ENCODE measurements at places on chromosomes 13 and 19.

DNA sequence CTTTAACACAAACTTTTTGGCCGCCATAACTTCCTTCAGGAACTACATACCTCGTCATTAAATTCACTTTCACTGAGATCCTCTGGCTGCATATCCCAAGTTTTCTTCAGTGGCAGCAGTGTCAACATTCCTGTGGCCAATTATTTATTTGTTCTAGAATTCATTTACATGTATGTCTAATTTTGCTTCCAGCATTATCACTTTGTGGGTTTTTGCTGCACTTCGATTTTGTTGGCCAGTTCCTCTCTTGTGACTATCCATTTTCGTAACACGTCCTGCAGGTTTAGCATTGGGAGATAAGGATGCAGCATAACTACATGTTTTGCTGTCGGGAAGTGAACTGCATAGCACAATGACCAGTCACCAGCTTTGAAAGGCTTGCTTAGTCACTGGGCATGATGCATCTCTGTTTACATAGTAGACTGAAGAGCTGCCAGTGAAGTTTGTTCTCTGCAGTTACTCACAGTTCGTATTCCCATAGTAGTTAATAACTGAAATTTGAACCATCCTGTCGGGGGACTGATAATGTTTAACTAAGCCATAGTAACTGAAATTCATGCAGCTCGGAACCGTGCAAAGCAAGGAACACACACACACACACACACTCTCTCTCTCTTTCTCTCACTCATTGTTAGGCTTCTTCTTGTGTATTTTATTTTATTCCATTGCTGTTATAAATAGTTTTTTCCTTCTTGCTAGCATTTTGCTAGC is 28.3 kb downstream of the ZNF507 start:
- H3K27me3 ChIP-seq: no peaks in the 10 kb centered on the region
- peak; percentile 97 for DNase-seq
- H3K4me3 ChIP-seq: peak overlapping the region; percentile 52
- H3K4me1 ChIP-seq: peaks cover 22% of the 10 kb centered on the region

GRCh38 chr19:4042064-4042730 is 24.5 kb downstream of the ZBTB7A start:
- no peaks in the 10 kb centered on the region for H3K27me3 ChIP-seq
- H3K4me1 ChIP-seq: no peaks in the 10 kb centered on the region
- H3K36me3 ChIP-seq: peaks cover 75% of the 10 kb centered on the region
- no peak overlapping the region for H3K27ac ChIP-seq
- no peak for DNase-seq

DNA sequence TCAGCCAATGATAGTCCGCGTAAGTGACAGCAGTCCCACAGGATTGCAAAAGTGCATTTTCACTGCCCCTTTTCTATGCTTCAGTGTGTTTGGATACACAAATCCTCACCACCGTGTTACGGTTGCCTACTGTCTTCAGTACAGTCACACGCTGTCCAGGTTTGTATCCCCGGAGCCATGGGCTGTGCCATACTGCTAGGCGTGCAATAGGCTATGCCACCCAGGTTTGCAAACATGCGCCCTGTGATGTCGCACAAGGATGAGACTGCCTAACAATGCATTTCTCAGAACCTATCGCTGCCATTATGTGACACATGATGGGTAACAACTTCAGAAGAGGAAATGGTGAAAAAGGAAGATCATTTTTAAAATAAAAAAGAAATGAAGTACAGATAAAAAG is 16.8 kb upstream of the ADPRHL1 start:
- H3K27me3 ChIP-seq: no peaks in the 10 kb centered on the region
- H3K27ac ChIP-seq: no peak overlapping the region
- peaks cover 67% of the 10 kb centered on the region for H3K36me3 ChIP-seq
- no peaks in the 10 kb centered on the region for H3K4me1 ChIP-seq

DNA sequence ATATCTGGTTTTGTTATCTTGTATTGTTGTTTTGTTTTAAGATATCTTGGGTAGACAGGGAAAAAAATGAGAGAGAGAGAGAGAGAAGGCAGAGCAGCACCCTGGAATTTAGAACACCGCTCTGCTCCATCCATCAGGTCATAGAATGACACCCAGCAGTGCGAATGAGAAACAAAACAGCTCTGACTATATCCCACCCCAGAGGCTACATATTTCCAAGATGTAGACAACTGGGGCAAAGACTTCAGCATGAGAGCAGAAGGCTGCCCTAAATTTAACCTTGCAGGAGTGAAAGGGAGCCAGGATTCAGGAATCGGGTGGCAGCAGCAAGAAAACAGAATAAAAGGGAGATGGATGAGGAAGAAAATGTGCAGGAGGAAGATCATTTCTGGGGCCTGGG is 46.5 kb downstream of the TNFSF13B start:
- peaks cover 6% of the 10 kb centered on the region for H3K4me1 ChIP-seq
- no peaks in the 10 kb centered on the region for H3K36me3 ChIP-seq
- no peak overlapping the region for H3K4me3 ChIP-seq
- no peak for DNase-seq

- H3K27ac ChIP-seq: peak overlapping the region; percentile 16
- no peaks in the 10 kb centered on the region for H3K27me3 ChIP-seq
- peaks cover 24% of the 10 kb centered on the region for H3K4me1 ChIP-seq
- no peak overlapping the region for H3K4me3 ChIP-seq
- no peak for DNase-seq
- H3K36me3 ChIP-seq: peaks cover 25% of the 10 kb centered on the region
These were observed 4.7 kb downstream of the LSM4 start for GRCh38 chr19:18317961-18318800.

Measured in MCF 10A (cell line).